HT-29 (cell line): ENCODE measurements at places on chromosomes 6 and 20. TPM values are rescaled to one million over a fixed set of nuclear protein-coding genes. Genes with fewer than 3 reads are reported as not detected.

The ELOVL2 gene
- not detected in 2 replicates for total RNA-seq

The METTL24 gene
- not detected in 2 replicates for total RNA-seq

The ABCC10 gene
- 18.6 and 18.8 TPM in 2 replicates for total RNA-seq

The SLC17A3 gene
- total RNA-seq: not detected in 2 replicates

The SOBP gene
- 0.08 and 0.13 TPM in 2 replicates for total RNA-seq

The EDN1 gene
- total RNA-seq: 37.0 and 43.2 TPM in 2 replicates

The POU3F2 gene
- total RNA-seq: not detected in 2 replicates

The RHAG gene
- total RNA-seq: not detected in 2 replicates

The ARFGEF3 gene
- total RNA-seq: 8.7 and 10.0 TPM in 2 replicates

The SERINC1 gene
- total RNA-seq: 22.9 and 27.0 TPM in 2 replicates

The MLIP gene
- not detected in 2 replicates for total RNA-seq

The ZNF391 gene
- 0.03 and 0.33 TPM in 2 replicates for total RNA-seq

The ZNF322 gene
- 7.0 and 21.5 TPM in 2 replicates for total RNA-seq

The HCK gene
- total RNA-seq: not detected in 2 replicates

The DEFB132 gene
- total RNA-seq: not detected in 2 replicates

The TSBP1 gene
- not detected in 2 replicates for total RNA-seq

The LY6G6D gene
- total RNA-seq: not detected in 2 replicates

The BANF2 gene
- total RNA-seq: not detected in 2 replicates

The GNRH2 gene
- total RNA-seq: not detected in 2 replicates

The ID1 gene
- 1,531 and 1,848 TPM in 2 replicates for total RNA-seq

The MUC21 gene
- total RNA-seq: not detected in 2 replicates

The SIRPA gene
- total RNA-seq: 0.13 and 0.53 TPM in 2 replicates

The TSHZ2 gene
- 0.05 and 0.81 TPM in 2 replicates for total RNA-seq

The RIPOR2 gene
- 0.20 and 0.29 TPM in 2 replicates for total RNA-seq

The MAP1LC3A gene
- total RNA-seq: 9.3 and 12.6 TPM in 2 replicates

The DSP gene
- total RNA-seq: 28.0 and 29.7 TPM in 2 replicates

The SCRT2 gene
- not detected in 2 replicates for total RNA-seq

The PANK2 gene
- 34.6 and 39.1 TPM in 2 replicates for total RNA-seq

The C6orf58 gene
- total RNA-seq: not detected in 2 replicates

The DUSP15 gene
- not detected in 2 replicates for total RNA-seq

The OOEP gene
- not detected in 2 replicates for total RNA-seq

The HLA-DMA gene
- total RNA-seq: 8.5 and 9.0 TPM in 2 replicates

The MMS22L gene
- total RNA-seq: 16.8 and 17.1 TPM in 2 replicates

The HSD17B8 gene
- 28.0 and 35.8 TPM in 2 replicates for total RNA-seq

The ID4 gene
- total RNA-seq: not detected in 2 replicates

The RBL1 gene
- 32.9 and 42.2 TPM in 2 replicates for total RNA-seq

The CCN2 gene
- 29.2 and 32.8 TPM in 2 replicates for total RNA-seq

The ADA gene
- 0.39 TPM in 1 of 2 replicates, not detected in the other for total RNA-seq

The SYNJ2 gene
- total RNA-seq: 26.9 and 27.5 TPM in 2 replicates

The KIAA0408 gene
- total RNA-seq: not detected in 2 replicates

The MYB gene
- total RNA-seq: 14.5 and 14.7 TPM in 2 replicates

The FNDC11 gene
- 2.2 and 2.4 TPM in 2 replicates for total RNA-seq

The LRRC73 gene
- total RNA-seq: 1.4 and 2.0 TPM in 2 replicates

The JPH2 gene
- total RNA-seq: 0.03 and 0.18 TPM in 2 replicates

The ARG1 gene
- total RNA-seq: not detected in 2 replicates

The EPB41L2 gene
- 1.5 and 9.5 TPM in 2 replicates for total RNA-seq

The CLVS2 gene
- not detected in 2 replicates for total RNA-seq

The HLA-G gene
- total RNA-seq: 0.56 TPM in 1 of 2 replicates, not detected in the other

The FOXC1 gene
- total RNA-seq: 12.5 and 13.9 TPM in 2 replicates

The KHDRBS2 gene
- total RNA-seq: not detected in 2 replicates

The PACSIN1 gene
- total RNA-seq: 0.03 and 0.08 TPM in 2 replicates

The AK9 gene
- total RNA-seq: 1.5 and 2.1 TPM in 2 replicates

The KIF6 gene
- total RNA-seq: not detected in 2 replicates

The BAG2 gene
- 6.5 and 8.5 TPM in 2 replicates for total RNA-seq

The ADGB gene
- total RNA-seq: not detected in 2 replicates

The TBPL1 gene
- 13.0 and 15.3 TPM in 2 replicates for total RNA-seq

The CST5 gene
- total RNA-seq: not detected in 2 replicates
